Activated T-cell treated with anti-CD3 and anti-CD28 coated beads for 4 hours (primary cell): ENCODE measurements at places on chromosomes 3 and 15.

- DNase-seq, result no peak
Measured at GRCh38 chr3:125116311-125117080, 60.7 kb upstream of the HEG1 start.

- no peak for DNase-seq
Measured at GRCh38 chr3:181855825-181856224, 144.1 kb downstream of the SOX2 start.

GRCh38 chr3:128784232-128784631 is 58.2 kb downstream of the RAB7A start:
- no peak for DNase-seq

GRCh38 chr3:80550174-80550573 is 782.4 kb upstream of the ROBO1 start:
- DNase-seq, result no peak

- DNase-seq, result no peak
Measured at GRCh38 chr3:158712443-158712842, 19.8 kb downstream of the RARRES1 start.

- DNase-seq, result peak; percentile 96
Measured at GRCh38 chr3:115147329-115148141, 447 bp upstream of the ZBTB20 start.

DNA sequence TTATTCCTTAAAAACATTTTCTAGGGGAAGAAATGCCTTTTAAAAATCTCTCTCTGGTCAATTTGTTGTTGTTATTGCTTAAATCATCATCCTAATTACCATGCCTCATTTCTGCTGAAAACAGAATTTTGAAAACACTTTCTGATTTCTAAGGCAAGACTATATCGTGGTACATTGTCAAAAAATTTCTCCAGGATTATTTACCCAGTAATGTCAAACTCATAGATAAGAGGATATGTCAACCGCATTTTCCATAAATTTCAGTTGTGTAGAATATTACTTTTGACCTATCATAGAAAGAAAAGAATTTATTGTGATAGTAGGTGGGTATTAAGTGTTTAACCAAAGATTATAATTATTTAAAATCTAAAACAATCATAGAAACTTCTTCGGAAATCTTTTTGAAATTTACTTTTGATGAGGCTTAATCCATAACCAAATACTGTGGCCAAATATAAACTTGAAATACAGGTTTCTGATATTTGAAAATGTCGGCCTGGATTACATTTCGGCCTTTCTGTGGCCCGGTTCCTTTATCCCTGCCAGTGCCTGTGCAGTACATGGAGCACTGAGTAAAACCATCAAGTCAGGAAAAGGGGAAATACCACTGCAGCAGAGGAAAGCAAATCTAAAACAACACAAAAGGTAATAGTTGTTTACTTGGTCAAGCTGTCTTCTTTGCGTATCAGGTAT is 173.4 kb downstream of the MYRIP start:
- no peak for DNase-seq

- no peak for DNase-seq
Measured at GRCh38 chr15:68874788-68875187, 54.1 kb upstream of the ANP32A start.

- no peak for DNase-seq
Measured at GRCh38 chr3:136350557-136350956, 100.4 kb downstream of the PCCB start.

- DNase-seq, result no peak
Measured at GRCh38 chr3:99970198-99970597, 144.1 kb downstream of the FILIP1L start.

- DNase-seq, result no peak
Measured at GRCh38 chr15:31365032-31365654, 38.5 kb downstream of the KLF13 start.

DNA sequence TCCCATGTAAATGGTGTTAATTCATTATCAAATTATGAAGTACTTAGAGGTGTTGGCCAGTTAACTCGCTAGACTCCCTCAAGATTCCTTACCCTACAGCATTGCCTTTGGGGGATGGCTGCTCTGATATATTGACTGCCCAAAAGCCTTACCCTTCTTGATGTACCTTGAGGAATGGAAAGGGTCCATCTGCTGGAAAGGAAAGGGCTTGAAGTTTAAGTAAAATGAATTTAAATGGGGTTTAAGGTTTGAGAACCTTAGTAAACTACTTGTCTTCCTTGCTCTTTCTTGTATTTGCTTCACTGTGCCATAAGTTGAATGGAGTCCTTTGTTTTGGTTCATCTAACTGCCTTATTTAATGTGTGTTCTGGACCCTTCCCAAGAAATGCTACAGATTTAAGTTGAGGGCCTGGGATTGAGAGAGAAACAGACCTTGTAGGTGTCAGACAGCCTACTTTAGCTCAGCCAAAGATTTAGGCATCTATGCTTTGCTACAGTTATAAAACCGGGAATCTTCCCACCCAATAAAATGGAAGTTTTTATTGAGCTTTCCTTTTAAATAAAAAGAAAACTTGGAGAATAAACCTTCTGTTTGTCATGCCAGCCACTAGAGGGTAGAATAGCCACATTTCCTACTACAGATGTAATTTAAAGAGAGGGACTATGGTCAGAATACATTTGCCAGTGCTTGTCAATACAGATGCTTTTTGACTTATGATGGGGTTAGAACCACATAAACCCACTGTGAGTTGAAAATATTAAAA is 25.3 kb downstream of the CMSS1 start:
- no peak for DNase-seq

- no peak for DNase-seq
Measured at GRCh38 chr3:177443469-177443868, 246.2 kb upstream of the TBL1XR1 start.

GRCh38 chr3:150748684-150749047 is 14.3 kb downstream of the SIAH2 start:
- no peak for DNase-seq

DNA sequence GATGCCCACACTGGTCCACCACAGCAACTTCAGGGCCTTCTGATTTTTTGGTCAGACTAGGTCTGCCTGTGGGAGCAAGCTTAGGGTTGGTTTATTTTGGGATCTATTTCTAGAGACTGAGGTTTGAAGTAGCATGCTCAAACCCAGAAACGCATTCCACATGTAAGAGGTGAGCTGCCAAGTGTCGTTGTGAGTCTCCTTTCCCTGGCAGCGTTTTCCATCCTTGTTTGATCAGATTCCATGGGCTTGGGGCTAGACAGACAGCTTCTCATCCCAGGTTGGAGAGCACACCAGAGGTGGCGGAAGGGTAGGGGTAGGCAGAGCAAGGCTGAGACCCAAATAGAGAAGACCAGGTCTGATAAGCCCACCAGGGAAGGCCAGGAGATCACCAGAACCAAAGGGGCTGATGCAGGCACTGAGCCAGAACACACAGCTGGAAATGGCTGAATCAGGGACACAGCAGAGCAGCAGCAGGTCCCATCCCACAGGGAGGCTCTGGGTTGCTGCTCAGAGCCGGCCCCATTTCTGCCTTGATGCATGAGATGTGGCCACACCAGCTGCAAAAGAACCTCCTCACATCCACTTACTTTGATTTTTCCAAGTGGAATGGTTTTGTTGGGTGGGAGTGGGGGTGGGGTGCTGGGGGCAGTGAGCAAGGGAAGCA is 186.8 kb downstream of the THSD4 start:
- DNase-seq, result no peak

DNA sequence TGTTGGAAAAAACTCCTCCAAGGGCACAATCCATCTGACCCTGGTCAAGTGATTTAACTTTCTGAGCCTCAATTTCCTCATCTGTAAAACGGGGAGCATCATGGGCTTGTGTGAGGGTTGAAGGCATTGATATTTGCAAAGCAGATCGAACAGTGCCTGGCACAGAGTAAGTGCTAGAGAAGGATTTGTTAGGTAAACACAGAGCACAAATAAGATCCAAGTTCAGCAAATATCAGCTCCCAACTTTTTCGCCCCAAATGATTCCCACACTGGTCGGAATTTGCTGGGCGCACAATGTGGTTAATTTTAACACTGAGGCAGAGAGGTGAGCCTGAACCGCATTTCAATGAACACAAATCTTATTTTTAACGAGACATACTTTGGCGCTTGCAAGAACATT is 76.3 kb upstream of the ATP2B2 start:
- DNase-seq, result no peak

- DNase-seq, result no peak
Measured at GRCh38 chr15:88663141-88663621, 24.4 kb downstream of the ISG20 start.

DNA sequence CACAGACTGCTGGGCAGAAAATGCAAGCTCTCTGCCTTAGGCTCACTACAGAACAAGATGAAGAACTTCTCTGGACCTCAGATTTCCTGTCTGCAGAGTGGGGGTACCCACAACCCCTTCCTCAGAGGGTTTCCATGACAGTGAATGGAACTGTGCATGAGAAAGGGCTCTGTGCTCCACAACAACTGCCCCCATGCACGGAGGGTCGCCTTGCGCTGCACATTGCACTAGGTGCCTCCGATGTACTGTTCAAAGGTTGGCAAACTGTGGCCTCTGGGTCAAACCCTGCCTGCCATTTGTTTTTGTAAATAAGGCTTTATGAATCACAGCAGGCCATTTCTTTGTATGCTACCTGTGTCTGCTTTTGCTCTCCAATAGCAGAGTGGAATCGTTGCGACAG is 172.0 kb downstream of the RAB11A start:
- no peak for DNase-seq
